ENCODE measurements at places on chromosomes 1 and 21.

DNA sequence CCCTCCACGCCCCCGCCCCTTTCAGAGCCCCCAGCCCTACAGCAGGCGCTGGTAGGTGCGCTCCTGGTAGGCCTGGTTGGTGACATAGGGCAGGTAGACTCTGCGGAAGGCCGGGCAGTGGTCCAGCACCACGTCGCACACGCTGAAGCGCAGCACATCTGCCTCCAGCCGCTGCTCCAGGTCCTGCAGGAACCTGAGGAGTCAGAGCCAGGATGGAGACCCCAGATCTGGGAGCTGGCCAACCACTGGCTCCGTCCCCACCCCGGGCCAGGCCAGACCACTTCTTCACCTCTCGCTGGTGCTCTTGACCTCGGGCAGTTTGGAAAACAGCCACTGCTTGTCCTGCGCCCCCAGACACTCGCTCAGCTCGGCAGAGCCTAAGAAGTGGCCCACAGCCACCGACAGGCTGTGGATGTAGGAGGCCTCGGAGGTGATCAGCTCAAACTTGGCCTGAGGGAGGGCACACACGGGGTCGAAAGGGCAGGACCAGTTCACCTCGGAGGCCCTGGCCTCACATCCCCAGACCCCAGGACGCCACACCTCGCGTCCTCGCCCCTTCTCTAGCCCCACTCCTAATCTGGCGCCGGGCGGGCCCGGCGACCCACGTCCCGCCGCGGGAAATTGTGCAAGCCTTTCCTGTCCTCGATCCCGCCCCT is 6.4 kb downstream of the ARHGEF19 start:
- DNase-seq = no peak

DNA sequence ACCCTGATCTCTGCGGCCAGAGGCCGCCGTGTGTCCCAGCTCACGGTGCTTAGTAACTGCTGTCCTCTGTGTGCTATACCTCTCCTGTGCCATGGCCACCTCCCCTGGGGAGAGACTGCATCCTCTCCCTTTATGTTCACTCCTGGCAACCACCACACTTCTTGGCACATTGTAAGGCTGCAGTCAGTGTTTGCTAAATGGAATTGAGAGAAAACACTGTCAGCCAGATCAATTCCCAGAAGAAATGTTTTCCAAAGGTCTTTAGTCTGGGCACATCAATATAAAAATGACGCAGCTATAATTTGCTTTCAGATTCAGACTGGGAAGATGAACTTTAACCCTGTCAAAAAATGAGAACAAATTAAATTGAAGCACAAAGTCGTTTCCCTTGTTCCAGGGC is 96.8 kb downstream of the BEND5 start:
- DNase-seq = no peak

- DNase-seq = no peak
These were observed 71.1 kb upstream of the ERRFI1 start for GRCh38 chr1:8097077-8097799.

GRCh38 chr1:185245466-185245865 is 71.6 kb downstream of the IVNS1ABP start:
- no peak for DNase-seq

- DNase-seq = no peak
These were observed 29.0 kb upstream of the PRRX1 start for GRCh38 chr1:170634824-170635410.

DNA sequence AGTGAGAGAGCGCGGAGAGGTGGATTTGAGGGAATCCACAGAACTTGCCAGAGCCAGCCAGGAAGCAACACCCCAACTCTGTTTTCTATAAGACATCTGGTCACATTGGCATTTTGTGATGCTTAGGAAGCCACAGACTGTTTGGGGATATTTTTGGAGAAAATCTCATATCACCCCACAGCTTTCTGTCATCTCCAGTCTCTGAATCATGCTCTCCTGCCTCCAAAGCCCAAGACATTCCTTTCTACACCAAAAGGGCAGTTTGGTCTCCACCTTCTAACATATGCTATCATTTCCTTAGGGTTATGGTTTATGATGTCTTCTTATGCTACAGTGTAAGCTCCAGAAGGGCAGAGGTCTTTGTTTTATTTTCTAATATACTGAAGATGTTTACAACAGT is 14.4 kb upstream of the BCL10 start:
- DNase-seq = no peak

- no peak for DNase-seq
These were observed 18.3 kb upstream of the HSPA13 start for GRCh38 chr21:14401217-14401616.

DNA sequence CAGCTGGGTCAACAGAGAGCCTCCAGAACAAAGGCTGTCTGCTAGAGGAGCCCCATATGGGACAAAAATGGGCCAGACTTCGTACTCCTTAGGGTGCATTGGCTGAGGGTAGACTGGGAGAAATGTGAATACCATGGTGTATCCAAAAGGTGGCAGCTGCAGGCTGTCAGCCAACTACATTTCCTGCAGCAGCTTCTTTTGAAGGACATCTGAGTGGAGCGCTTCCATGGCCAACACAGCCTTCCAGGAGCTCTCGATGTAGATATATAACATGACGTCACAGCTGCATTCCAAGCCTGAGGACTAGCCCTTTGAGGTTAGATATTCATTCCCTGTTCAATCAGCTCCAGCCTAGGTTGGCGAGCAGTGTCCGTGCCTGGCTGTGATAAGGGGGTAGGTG is 107.7 kb downstream of the MAB21L3 start:
- no peak for DNase-seq

DNA sequence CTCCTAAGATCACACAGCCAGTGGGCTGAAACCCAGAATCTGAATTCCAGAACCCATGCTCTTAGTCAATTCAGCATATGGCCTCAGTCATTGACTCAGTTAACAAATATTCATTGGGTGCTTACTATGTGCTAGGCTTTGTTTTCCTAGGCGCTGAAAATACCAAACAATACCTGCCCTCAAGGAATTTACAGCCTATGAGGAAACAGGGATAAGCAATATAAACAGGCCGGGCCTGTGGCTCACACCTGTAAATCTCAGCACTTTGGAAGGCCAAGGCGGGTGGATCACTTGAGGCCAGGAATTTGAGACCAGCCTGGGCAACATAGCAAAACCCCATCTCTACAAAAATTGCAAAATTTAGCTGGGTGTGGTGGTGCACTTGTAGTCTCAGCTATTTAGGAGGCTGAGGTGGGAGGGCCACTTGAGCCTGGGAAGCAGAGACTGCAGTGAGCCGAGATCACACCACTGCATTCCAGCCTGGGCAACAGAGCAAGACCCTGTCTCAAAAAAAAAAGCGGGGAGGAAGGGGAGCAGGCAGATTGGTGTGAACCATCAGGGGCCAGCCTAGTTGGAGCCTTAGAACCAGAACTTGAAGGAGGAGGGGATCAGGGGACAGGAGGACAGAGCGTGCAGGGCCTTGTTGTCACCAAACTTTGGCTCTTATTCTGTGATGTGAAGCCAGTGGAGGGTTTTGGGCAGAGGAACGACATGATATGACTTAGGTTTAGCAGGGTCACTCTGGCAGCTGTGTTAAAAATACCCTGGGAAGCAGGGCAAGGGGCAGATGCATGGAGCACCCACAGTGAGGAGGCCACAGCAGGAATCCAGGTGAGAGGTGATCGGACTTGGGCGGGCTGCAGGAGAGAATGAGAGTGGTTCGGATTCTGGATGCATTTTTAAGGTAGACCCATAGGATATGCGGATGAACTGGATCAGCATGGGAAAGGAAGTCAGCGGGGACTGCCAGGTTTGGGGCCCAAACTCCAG is 5.8 kb downstream of the TINAGL1 start:
- DNase-seq = no peak

DNA sequence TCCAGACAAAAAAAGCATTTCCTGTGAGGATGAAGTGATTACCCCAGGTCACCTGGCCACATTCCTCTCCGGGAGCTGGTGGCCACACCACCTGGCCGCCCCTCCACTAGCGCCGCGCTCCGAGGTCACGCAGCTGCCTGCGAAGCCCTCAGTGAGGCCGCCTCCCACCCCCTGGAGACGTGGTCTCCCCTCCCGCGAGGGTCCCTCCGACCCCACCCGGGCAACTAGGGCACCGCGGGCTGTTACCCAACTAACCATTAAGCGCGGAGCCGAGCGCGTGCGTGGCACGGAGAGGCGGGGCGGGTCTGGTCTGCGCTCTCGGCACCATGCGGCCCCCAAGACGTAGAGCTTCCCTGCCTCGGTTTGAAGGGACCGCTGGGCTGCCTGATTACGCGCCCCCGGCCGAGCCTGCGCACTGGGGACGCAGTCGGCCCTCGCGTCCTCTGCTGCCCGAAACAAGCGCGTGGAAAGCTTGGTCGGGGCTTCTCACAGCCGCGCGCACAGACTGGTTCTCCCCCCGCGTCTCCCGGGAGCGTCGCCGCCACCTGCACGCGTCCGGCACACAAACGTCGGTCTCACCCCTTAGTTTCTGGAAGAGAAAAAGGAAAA is 106.5 kb downstream of the SLC16A1 start:
- no peak for DNase-seq
